ENCODE measurements at places on chromosomes 3 and 15.

GRCh38 chr15:26095710-26096330 lies 232.7 kb upstream of the ATP10A start:
- no peak for DNase-seq

- no peak for DNase-seq
Measured at GRCh38 chr3:152650177-152650576, 184.8 kb upstream of the P2RY1 start.

DNA sequence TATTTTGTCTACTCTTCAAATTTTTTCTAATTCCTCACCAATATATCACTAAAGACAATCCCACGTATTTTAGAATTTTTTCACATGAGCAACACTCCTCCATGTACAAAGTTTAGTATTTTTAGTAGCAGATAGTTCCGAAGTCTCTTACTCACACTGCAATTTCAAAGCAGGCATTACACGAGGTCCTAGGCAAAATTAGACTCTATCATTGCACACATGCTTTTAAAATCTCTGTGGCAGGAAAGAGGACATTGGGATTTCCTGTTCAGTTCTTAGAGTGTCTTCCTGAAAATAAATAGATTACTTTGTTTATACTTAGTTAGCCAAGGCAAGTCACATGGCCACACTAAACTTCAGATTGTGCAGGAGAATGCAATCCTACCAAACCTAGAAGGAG lies 847.7 kb downstream of the ROBO2 start:
- no peak for DNase-seq

DNA sequence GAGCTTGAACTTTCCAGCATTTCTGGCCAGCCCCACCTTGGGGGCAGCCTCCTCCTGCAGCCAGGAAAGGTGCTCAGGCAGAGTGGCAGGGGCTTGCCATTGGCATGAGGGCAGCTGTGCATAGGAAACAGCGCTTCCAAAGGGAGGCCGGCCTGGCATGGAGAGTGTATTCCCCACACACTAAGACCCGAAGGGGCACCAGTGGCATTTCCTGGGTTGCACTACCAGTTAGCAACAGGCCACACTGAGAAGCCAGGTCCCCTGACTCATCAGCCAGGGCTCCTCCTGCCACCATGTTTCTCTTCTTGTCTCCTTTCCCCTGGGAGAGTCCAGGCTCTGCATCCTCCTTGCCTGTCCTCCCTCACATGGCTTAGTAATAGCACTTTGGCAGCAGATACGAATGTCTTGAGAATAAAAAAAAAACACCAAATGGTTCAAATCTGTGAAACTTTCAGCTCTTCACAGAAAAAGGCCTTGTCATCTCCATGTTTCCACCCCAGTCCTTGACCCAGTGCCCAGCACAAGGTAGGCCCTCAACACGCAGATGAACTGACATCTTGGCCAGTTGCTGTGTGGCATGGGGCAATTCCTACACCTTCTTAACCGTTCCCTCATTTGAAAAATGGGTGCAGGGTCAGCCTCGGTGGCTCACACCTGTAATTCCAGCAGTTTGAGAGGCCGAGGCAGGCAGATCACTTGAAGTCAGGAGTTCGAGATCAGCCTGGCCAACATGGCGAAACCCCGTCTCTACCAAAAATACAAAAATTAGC lies 180.4 kb downstream of the SMAD6 start:
- DNase-seq, result no peak

DNA sequence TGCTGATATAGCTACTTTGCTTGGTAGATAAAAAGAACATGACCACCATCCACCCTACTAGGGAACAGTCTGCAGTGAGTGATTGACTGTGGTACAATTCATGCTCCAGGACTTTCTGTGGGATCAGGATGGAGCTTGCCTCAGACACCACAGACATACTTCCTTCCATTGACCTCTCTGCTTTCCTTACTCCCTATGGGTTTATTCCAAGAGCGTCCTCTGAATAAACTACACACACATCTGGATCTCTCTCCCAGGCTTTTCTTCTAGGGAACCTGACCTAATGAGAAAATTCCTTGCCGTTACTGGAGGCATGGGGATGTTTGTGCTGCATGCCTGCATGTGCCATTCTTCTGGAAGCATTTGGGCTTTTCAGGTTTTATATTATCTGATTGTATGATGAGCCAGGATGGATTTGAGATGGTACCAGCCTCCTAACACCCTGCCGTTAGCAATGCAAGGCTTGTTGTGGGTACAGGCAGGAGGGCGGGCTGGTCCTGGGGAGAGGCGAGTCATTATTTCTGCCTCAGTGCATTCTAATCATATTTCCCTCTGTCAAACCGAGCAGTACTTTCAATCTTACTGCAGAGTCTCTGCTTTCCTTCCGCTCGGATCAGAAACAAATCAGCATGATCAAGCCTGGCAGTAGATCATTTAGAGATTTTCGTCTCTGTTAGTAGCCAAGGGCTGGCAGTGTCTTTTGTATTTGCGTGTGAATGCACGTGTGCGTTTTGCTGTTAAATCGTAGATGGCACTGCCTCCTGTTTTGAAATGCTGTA lies 279.2 kb downstream of the PDCD6IP start:
- no peak for DNase-seq

DNA sequence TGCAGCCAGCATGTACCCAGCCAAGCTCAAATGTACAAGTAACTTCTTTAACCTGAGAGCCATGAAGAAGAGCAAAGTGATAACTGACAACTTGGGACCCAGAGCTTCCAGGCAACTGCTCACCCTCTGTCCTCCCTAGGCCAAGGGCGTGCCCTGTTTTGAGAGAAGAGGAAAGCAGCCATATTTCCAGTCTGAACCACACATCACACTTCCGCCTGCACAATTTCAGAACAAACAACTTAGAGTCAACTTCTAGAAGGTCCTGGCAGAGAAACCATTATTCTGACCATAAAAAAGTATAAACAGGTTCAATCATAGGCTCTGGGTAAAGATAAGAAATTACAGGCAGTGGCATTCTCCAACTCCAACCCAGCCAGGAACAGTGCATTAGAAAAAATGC lies 50.1 kb downstream of the ITGB5 start:
- DNase-seq, result no peak

DNA sequence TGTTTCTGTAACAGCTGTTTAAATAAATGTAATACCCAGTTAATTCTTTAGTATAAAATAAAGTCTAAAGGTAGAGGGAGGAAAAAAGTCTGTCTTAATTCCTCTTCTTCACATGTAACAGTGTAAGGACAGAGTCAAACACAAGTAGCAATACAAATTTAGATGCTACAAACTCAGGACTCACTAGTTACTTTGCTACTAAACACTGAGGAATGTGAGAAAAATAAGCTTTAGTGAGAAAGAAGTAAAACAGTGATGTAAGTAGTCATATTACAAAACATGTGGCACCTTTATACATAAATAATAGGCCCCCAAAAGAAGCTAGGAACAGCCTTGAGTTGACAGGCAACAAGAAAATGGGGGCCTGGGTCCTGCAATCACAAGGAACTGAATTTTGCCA lies 113.0 kb downstream of the TBC1D5 start:
- DNase-seq, result no peak

DNA sequence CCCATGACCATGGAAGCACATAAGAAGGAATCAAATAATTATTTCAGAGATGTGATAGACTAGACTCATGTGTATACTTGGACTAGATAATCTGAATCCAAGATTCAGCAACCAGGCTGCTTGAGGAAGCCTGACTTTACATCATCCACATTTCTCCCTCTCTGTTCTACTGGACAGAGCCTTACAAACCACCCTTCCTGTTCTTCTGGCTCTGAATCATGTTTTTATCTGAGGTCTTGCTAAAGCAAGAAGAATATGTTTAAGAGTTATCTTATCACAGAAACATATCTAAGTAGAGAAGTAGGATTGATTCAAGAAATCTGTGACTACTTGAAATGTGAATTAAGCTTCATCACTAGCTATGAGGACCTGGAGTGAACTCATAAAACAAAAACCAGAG lies 71.1 kb upstream of the SLC24A5 start:
- no peak for DNase-seq

- no peak for DNase-seq
Measured at GRCh38 chr3:12509466-12509865, 25.2 kb downstream of the TSEN2 start.

- no peak for DNase-seq
Measured at GRCh38 chr3:26708501-26708900, 85.9 kb downstream of the LRRC3B start.

DNA sequence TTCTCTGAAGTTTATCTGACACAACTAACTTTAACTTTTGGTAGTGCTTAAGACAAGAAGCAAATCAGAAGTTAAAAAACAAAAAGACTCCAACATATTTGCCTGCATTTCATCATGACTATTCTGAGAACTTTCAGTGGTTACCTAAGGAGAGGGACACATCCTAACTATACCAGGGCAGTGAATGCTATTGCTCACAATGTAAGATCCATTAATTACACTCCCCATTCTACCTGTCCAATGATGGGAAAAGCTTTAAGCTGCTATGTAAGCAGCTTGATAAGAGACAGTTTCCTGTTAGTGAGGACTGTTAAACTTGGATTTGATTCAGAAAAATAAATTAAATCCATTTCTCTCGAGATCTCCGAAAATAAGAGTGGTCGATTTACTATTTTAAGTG lies 37.5 kb downstream of the SERPINI1 start:
- DNase-seq, result no peak

DNA sequence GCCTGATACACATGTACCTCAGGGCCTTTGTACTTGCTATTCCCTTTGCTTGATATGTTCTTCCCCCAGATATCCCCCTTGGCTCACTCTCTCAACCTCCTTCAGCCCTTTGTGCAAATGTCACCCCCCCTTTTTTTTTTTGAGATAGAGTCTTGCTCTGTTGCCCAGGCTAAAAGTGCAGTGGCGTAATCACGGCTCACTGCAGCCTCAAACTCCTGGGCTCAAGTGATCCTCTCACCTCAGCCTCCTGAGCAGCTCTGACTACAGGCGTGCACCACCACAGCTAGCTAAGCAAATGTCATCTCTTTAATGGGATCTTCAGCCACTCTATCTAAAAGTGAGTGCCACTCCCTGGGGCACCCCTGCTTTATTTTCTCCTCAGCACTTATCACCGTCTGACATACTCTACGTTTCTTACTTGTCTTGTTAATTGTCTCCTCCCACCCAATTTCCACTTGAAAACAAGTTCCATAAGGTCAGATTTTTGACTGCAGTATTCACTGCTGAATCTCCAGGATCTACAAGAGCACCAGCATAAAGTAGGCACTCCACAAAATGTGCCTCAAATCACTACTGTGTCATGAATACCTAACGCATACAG lies 14.6 kb downstream of the IP6K2 start:
- DNase-seq, result no peak

GRCh38 chr15:27017168-27017809 lies 46.3 kb downstream of the GABRG3 start:
- DNase-seq, result no peak

GRCh38 chr3:157128771-157129681 lies 30.9 kb downstream of the CCNL1 start:
- DNase-seq, result no peak

- no peak for DNase-seq
Measured at GRCh38 chr3:177337541-177338331, 140.5 kb upstream of the TBL1XR1 start.

GRCh38 chr15:58472821-58473581 lies 41.2 kb downstream of the LIPC start:
- DNase-seq, result no peak

- DNase-seq, result no peak
Measured at GRCh38 chr3:23612296-23612891, 193.4 kb upstream of the UBE2E1 start.

DNA sequence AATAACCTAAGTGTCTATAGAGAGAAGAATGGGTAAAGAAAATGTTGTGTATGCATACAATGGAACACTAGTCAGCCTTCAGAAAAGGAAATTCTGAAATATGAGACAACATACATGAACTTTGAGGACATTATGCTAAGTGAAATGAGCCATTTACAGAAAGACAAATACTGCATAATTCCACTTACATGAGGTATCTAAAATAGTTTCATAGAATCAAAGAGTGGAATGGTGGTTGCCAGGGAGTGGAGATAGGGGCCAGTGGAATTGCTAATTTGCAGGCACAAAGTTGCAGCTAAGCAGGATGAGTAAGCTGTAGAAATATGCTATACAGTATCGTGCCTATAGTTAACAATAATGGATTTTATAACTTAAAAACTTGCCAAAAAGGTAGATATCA lies 779.6 kb upstream of the ARPP21 start:
- DNase-seq, result no peak

Measured in esophagus squamous epithelium (tissue), 5 donors.